ENCODE measurements at places on chromosomes 5 and 9. TPM values are rescaled to one million over a fixed set of nuclear protein-coding genes. Genes with fewer than 3 reads are reported as not detected.

POLR3G gene
- 1.5 TPM for total RNA-seq

GLRA1 gene
- not detected for total RNA-seq

ST6GALNAC4 gene
- 28.5 TPM for total RNA-seq

TOR1A gene
- total RNA-seq: 11.7 TPM

TMEM174 gene
- total RNA-seq: not detected

CCNJL gene
- 9.1 TPM for total RNA-seq

ARHGEF37 gene
- 32.8 TPM for total RNA-seq

SH3PXD2B gene
- total RNA-seq: 5.0 TPM

MSX2 gene
- total RNA-seq: 1.9 TPM

ANXA2R gene
- total RNA-seq: 1.2 TPM

DNA sequence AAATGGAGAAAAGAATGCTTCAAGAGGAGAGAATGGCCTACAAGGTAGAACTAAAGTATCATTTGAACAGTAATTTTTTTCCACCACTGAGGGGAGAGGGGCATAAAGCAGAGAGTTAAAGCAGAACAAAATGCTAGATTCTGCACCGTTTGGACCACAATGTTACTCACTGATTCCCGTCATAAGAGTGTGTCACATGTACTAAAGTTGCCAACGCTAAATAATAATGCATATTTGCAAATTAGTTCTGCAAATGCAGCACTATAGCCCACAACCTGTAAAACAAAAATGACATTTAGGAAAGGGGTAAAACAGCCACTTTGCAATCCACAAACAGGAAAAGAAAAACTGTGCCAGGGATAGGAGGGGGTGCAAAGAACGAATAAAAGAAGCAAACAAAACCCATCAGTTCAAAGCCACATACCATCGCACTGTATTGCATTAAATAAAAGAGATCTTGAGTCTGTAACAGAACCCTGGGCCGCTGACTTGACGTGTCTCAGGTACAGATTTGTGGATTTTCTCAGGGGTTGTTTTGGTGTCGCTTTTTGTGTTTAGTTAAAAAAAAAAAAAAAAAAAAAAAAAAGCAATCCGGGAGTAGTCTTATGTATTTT is 7.7 kb upstream of the NFIB start:
- DNase-seq: no peak

DNA sequence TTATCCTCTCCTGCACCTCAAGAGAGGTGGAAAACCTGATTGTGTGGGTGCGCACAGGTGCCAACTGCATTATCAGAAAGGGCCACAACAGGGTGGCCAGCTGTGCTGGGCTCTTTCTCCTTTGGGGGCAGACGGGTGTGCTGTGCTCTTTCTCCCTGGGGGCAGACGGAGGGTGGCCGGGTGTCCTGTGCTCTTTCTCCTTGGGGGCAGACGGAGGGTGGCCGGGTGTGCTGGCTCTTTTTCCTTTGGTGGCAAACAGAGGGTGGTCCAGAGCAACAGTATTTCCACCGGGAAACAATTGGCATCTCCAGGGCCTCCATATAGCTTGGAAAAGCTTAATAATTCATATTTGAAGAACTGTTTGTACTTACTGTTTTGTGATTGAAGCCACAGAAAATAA is 6.8 kb downstream of the LMX1B start:
- DNase-seq: no peak

DNA sequence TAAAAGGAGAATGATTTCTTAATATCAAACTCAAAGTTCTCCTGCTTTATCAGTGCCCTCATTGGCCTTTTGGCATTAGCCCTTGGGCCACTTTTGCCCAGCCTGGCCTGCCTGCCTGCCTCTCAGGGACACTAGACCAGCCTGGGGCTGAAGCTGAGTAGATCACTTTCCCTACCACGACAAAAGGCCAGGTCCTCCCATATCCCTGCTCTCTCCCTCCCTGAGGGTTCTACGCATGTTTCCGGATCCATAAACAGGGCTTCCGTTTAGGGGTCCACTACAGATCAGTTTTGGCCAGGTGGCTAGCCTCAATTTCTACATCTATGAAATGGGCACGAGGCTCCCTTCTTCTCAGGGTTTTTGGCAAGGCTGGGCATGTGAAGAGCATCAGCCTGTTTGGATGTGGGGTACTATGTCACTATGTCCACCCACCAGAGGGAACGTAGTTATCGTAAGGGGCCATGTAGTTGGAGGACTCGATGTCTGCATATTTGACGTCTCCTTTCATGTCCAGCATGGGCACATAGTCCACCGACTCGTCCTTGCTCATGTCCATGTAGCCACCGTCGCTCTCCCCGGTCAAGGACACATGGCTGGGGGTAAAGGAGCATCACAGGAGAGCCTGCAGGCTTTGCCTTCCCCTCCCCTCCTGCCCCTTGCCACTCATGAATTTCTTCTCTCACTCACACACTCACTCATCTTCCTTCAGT is 34.0 kb downstream of the PDGFRB start:
- DNase-seq: no peak

DNA sequence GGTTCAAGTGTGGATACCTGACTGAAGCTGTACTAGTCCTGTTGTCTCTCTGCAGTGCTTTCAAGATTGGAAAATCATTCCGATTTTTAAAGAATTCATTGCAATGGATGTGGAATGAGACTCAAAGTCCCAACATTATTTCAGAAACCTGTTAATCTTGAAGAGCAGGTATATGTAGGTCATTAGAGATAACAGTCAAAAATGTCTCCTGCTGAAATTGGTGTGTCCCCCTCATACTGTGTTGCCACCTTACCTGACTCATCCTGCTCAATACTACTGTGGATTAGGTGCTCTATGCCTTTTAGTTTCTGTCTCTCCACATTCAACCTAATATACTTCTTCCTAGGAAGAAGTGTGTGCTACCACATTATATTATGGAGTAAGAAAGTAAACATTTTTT is 91.1 kb upstream of the NR3C1 start:
- no peak for DNase-seq

DNA sequence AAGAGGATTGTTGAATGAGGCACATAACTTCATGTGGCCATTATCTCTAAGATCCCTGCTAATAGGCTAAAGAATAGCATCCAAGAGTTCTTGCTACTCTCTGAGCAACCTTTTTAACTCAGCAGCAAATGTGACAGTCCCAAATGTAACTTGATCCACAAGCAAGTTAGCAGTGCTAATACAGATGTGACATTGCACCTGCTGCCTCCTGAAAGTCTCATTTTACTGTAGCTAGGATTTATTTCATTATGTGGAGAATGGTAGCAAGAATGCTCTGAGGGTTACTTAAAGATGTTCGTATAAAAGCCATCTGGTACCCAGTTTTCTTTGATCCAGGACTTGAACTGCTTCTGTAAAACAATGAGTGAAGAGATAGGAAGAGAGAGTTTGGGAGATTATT is 45.8 kb downstream of the CDH10 start:
- no peak for DNase-seq

DNA sequence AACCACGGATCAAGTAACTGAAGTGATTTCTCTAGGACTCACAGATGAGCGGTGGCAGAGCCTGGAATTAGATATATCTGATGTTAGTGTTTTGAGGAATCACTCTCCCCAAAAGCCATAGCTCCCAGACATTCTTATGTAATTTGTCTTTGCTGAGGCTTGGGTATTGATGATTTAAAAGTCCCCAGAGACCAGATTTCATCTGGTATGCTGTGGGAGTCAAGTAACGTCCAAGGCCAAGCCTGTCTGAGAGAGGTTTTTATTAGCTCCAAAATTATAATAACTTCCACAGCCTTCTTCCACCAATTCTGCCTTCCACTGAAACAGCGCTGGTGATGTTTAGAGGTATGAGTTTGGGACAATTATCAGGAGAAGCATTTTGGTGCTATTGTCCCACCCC is 21.3 kb upstream of the KCNIP1 start:
- no peak for DNase-seq

DNA sequence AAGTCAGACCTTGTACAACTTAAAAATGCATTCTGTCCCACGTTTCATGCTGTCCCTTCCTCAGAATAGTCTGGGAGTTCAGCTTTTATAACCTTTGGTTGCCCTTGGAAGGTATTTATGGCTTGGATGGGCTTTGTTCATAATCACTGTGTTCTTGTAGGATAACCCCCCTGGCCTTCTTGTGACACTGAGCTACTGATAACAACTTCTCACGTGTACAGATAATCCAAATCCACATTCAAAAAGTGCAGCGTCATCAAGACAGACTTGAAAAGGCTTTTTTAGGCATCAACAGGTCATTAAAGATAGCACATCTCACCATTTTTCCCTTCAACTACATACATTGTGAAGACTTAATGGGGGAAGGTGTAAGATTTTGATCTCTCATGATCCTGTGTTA is 42.0 kb downstream of the SLC1A3 start:
- no peak for DNase-seq

DNA sequence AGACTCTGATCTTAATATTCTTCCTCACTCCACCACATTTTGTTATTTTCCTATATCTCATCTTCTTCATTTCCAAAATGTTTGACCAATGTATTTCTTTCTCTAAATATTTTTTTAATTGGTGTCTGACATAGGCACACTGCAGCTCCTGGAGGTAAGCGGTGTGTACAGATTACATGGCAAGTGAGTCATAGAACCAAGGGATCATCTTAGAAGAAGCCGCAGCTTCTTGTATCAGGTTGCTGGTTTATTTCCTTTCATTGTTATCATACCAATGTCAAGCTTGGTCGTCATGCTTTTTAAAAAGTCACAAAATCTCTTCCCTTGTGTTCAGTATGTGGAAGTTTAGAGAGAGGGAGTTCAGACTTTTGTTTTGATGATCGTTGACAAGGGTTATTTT is 526.1 kb upstream of the CDH18 start:
- no peak for DNase-seq

- peak; percentile 70 for DNase-seq
Measured at GRCh38 chr9:133129001-133129795, 8.2 kb upstream of the RALGDS start.

DNA sequence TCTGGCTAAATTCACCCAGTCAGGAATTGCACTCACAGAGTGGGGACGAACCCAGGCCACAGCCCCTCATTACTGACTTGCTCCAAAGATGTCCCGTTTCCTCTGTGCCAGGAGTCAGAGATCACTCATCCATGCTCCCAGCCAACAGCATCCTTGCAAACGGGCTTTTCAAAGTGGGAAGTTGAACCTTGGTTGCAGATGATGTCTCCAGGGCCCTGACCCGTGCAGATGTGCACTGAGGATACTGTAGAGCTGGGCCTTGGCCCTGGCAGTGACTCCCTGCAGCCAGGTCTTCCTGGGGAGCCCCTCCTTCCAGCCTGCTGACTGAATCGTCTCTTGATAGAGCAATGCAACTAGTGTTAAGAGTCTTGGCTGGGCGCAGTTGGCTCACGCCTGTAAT is 22.3 kb downstream of the TCF7 start:
- DNase-seq: no peak

DNA sequence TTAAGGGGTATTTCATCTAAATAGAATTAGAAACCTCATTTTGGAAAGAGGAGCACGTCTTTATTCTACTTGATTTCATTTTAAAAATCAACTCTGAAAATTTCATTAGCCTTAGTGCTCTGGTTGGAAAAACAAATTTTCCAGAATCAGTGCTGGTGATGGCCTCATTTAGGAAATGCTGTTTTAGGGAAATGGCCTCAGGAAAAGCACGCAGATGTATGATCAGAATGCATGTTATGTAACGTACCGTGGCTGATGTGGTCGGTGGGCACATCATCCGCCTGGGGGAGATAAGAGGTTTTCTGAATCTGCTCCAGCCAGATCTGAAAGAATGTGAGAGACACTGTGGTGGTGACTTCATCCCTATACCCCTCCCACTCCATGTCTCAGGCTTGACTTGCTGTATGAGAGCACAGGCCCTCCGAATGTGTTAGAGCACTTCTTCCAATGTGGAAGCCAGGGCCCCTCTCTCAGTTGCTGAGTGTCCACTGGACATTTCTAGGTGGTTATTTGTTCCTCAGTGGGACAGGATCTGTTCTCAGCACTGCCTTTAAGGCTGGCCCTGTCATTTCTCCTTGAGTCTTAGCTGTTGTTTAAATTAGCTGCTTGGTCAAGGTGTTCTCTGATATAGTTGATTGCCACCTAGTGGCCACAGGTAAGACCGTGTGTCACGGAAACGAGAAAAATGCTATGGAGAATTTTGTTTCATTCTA is 96.5 kb downstream of the ARHGAP26 start:
- DNase-seq: no peak

DNA sequence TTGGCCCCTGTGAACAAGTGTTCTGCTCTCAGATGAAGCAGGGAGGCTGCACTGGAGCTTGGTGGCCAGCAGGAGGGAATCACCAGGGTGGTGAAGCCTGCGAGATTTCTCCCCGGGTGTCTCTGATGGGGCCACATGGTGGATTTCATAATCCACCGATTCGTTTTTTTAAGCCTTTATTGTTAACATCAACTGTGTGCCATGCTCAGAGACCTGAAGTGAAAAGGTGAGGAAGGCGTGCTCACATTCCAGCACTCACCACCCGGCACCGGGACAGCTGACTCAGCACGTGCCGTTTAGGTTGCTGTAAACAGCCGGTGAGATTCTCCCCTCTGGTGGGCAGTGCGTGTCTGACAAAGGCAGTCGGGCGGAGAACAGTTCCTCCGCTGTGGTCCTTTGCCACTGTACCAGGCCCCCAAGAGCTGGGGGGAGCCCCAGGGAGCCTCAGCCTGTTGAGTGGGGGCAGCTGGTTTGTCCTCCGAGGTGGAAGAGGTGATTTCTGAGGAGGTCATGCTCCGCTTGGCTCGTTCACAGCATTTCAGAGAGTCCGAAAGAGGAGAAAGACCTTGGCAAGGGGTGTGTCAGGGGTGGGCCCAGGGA is 12.7 kb upstream of the AHRR start:
- DNase-seq: no peak

GRCh38 chr5:40991168-40991980 is 79.8 kb downstream of the MROH2B start:
- no peak for DNase-seq

DNA sequence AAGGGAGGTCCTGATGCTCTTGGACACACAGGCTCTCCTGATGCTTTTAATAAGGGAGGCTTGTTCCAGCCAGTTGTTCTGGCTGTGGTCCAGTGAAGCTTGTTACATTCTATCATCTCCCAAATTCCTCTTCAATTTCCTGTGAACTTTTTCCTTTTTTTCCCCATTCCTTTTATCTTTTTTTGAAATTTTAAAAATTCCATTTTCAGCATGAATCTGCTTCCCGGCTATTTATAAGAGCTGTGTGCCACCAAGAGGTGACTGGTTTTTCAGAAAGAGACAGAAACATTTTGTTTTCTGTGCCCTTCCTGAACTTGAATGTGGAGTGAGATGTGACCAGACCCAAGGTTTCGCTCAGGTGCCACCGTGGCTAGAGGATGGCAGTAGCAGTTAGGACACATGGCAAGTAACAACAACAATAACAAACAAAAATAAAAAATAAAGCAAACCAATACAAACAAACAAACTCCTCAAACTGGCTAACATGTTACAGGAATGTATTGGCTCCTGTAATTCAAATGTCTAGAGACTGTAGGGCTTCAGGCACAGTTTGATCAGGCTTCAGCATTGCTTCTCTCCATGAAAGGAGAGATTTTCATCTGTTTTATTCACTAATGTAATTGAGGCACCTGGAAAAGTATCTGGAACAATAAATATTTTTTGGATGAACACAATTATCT is 121.1 kb downstream of the BOD1 start:
- no peak for DNase-seq

GRCh38 chr9:21096901-21097255 is 19.1 kb upstream of the IFNB1 start:
- DNase-seq: no peak
